Activated CD8-positive, alpha-beta memory T cell treated with anti-CD3 and anti-CD28 coated beads for 1 hour (primary cell): ENCODE measurements at places on chromosomes 4 and X.

DNA sequence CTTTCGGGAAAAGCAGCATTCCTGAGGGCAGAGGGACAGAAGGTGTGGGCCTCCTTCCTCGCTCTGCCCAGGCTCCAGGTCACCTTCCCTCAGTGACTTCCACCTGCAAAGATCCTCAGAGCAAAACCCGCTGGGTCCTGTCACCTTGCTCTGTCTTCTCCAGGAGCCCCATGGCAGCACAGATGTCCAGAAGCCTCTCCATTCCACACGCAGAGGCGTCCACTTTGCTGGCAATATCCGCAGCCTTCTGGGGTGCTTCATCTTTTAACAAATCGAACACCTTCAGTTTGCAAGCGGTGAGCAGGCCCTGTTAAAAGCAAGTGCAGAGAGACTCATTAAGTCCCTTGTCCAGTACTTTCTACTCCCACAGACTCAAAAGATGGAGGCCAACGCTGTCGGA lies 27.3 kb downstream of the ASMTL start:
- no peak for DNase-seq

DNA sequence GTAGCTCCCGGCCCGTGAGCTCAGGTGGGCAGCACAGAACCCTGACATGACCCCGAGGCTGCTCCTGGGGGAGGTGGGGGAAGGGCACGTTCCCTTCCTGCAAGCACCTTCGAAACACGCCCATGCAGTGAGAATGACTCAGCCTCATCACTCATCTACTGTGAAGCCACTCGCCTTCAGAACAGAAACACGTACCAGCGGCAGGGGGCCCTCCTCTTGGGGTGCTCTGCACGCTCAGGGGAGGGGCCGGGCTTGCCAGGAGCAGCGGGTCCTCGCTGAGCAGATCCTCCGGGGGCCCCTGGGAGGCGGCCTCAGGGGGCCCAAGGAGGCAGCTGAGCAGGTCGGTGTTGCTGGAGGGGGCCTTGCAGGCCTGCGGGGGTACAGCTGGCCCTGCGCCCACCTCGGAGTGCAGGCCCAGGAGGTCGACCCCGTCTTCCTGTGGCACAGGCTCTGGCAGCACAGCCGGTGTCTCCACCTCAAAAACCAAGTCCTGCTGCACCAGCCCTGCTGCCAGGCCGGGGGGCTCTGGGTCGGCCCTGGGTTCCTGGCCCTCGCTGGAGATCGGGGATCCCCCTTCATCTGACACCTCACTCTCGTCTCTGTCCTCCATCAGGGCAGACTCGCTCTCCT lies 40.9 kb upstream of the CPLX1 start:
- DNase-seq = no peak

GRCh38 chr4:26418107-26418506 lies 72.2 kb downstream of the CCKAR start:
- DNase-seq = no peak

DNA sequence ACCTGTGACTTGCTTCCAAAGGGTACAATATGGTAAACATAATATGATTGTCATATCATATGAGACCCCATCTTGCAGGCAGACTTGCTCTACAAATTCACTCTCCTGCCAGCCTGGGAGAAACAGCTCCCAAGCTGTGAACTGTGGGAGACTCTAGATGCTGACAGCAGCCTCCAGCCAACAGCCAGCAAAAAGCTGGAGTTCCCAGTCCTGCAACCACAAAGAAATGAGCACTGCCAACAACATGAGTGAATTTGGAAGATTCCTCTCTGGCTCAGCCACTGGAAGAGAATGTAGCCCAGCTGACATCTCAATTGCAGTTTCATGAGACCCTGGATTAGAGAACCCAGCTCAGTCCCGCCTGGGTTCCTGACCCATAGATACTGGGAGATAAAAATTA lies 145.4 kb downstream of the QDPR start:
- no peak for DNase-seq

DNA sequence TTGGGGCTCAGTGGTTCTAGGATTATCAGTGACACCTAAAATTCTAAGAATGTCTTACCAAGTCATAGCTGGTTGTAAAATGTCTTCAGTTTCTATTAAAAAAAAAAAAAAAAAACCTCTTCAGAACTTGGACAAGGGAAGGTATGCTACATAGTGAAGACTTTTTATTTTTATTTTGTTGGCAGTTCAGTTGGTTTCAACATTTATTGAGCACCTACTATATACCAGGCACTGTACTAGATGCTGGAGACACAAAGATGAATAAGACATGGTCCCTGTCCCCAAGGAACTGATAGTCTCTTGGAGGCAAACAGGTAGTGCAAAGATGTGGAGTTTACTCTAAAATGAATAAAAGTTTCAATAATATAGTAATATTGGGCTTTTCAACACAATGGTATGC lies 8.9 kb upstream of the BBS7 start:
- DNase-seq = no peak

GRCh38 chrX:12811658-12812057 lies 20.4 kb downstream of the PRPS2 start:
- no peak for DNase-seq
